ENCODE measurements at places on chromosomes 3 and 15.

DNA sequence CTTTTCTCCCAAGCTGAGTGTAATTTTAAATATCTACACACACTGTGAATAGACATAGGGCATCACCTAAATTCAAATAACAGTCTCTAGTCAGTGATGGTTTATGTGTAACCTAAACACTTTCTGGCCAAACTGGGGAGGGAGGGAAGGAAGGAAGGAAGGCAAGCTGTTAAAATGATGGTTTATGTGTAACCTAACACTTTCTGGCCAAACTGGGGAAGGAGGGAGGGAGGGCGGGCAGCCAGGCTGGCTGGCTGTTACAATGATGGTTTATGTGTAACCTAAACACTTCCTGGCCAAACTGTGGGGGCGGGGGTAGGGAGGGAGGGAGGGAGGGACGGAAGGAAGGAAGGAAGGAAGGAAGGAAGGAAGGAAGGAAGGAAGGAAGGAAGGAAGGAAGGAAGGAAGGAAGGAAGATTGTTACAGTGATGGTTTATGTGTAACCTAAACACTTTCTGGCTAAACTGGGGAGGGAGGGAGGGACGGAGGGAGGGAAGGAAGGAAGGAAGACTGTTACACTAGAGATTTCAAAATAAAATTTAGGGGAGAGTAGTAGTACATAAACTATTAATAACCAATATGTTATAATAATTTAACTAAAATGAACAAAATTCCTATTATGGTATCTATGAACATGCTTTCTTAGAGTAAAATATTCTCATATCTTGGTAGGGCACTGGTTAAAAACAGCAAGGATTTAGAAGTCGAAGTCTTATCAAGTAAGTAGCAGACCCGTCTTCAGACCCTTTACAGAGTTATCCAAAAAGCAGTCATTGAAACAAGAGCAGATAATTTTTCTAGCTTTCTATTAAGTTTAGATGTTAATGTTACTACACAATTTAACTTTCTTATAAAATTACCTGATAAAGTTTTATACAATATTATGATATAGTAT, 148.1 kb downstream of the LMLN start:
- no peak for DNase-seq

- no peak for DNase-seq
Observed at GRCh38 chr15:39684233-39684632, 98.4 kb downstream of the FSIP1 start.

- DNase-seq: no peak
Observed at GRCh38 chr15:47769166-47769565, 51.9 kb downstream of the SEMA6D start.

- no peak for DNase-seq
Observed at GRCh38 chr15:71511796-71512681, 298.3 kb upstream of the NR2E3 start.

DNA sequence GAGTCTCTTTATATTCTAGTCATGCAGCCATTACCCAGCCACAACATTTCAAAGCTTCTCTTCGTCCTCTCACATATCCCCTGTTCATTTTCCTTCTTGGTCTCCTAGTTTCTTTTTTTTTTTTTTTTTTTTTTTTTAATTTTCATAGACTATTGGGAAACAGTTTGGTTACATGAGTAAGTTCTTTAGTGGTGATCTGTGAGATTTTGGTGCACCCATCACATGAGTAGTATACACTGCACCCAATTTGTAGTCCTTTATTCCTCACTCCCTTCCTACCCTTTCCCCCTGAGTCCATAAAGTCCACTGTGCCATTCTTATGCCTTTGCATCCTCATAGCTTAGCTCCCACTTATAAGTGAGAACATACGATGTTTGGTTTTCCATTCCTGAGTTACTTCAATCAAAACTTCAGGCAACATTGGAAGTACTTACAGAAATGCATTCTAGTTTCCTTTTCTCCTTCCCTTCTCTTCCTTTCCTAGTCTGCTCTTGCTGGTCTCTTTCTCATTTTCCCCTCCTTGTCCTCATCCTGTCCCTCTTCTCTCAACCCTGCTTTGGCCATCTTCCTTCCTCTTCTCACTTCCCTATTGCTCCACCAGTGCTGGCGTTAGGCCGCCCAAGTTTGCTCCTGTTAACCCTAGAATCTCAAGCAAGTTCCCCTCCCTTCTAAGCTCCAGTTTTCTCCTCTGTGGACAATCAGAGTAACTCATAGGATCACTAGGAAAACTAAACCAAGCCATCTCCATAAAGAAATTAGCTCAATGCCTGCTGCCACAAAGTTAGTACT, 4.8 kb downstream of the ATP8B4 start:
- no peak for DNase-seq

DNA sequence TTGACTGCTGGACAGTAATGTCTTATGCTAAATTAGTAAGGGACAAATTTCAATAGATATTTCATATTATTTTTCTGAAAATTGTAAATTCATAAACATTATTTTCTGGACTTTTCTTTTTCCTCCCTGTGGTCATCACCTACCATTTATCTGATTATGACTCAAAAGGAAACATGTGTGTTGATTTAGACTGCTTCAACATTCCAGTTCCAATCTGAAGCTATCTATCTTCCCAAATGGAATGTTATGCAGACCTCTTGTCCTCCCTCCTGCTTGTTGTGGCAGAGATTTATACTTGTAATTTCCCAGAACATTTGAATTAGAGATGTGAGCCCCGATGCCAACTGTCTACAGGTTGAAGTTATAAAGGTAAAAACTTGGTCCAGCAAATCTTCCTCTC, 803.4 kb downstream of the TUSC7 start:
- no peak for DNase-seq

DNA sequence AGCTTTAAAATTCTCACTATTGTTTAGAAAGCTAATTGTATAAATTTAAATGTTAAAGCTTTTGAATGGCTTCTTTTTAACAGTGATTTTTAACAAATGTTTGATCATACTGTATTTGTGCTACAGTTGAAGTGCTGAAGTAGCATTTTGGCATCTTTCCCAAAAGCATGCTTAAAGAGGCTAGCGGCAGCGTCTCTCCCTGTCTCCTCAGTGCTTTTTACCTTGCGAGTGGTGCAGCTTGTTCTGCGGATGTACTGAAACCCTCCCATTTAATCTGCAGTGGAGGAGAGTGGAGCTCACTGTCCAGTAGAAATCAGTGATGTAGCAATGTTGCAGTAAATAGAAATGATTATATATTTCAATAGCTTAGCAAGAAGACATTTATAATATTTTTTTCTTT, 43.7 kb downstream of the LRRC49 start:
- no peak for DNase-seq

DNA sequence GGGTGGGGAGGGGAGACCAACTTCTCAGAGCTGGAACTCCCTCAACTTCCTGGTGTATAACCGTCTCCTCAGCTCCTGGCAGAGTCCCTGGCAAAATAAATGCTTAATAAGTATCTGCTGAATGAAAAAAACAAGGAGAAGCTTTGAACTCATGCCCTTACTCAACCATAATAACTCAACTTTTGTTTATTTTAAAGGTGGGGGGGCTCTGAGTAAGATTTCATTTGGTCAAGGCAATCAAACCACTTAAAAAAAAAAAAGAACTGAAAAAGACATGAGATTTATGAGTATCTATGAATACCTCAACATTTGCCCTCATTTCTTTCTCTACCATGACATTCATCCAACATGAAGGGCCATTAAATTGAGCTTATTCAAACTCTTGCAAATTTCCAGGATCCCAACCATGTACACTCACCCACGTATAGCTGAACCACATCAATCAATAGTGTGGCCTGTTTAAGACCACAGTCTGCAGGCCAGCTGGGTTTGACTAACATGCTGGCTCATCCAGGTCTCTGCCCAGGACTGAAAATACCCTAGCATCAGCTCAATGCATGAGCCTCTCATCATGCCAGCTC, 157.9 kb downstream of the FOXP1 start:
- DNase-seq: peak; percentile 24

DNA sequence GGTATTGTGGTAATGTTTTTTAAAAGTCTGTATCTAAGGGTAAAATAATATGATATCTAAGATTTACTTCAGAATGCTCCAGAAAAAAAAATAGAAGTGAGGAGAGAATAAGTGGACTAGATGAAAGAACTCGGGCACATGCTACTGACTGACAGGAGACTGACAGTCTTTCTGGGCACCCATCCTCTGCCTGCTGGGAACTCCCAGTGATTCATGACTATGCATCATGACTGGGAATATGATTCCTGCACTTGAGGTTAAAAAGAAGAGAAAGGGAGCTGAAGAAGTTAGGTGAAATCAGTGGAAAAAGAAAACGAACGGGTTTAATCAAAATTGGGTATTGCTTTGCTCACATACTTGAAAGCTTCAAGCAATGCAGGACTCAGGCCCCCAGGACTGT, 35.7 kb upstream of the SPSB4 start:
- DNase-seq: no peak

DNA sequence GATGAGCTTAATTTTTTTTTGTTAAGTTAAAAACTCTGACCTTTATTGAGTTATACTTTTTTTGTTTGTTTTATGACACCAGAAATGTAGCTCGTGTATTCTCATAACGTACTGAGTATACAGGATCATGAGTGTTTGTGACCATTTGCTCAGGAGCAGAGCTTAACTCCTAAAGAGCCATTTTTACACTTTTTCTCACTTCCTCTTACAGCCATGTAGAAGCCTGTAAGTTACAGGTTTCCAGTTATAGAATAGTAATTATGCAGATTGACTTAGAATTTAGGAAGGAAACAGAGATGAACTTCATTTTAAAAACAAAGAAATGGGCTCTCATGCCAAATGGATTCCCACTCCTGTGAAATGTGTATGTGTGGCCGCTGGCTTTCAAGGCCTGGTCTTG, 151.7 kb downstream of the MCTP2 start:
- DNase-seq: no peak

DNA sequence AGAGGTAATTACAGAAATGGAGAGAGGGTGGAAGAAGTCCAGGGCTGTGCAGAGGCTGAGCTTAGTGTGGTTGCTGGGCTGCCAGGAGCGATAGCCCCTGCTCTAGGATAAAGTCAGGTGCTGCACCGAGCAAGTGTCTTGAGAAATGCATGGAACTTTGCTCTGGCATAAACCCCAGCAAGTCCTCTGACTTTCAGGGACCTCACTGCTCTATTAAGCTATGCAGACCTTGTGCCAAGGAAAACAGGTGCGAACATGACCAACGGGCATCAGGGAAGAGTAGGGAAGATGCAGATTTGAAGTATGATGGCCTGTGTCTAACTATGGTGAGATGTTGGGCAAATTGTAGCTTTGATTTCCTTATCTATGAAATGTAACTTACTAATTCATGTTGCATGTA, 416.8 kb downstream of the NR2F2 start:
- no peak for DNase-seq

DNA sequence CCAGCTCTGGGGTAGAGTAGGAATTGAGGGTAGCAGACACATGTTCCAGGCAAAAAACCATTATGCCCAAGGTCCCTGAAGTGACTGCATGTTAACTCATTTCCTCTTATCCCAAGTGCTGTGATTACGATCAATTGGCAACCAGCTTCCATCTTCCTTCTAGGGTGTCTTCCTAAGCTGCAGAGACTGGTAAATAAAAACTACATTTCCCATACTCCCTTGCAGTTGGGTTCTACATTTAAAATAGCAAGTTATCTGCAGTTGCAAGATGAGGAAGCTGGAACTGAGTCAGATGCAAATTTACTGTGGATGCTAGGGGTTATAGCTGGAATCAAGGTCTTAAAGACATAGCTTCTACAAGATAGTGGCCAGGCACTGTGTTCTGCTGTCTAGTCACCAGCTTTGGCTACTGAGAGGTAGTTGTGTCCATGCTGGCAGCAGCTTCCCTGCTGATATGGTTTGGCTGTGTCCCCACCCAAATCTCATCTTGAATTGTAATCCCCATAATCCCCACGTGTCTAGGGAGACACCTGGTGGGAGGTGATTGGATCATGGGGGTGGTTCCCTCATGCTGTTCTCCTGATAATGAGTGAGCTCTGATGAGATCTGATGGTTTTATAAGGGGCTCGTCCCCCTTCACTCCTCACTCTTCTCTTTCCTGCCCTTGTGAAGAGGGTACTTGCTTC, 51.3 kb upstream of the FBN1 start:
- no peak for DNase-seq

DNA sequence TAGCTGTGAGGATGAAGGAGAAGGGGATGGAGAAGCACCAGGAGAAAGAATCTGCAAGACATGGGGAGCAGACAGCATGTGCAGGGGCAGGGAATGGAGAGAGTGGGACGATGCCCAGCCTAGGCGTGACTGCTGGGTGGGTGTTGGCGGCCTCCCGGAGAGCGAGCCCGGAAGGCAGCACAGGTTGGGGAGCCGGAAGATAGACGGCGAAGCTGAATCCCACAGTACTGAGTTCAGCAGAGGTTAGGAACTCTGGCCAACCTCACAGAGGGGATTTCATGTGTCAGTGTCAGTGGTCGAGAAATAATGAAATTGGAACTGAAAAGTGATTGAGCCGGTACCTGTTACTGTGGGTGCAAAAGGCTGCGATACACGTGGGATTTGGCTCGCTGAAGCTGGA, 55.2 kb downstream of the PXYLP1 start:
- DNase-seq: no peak

DNA sequence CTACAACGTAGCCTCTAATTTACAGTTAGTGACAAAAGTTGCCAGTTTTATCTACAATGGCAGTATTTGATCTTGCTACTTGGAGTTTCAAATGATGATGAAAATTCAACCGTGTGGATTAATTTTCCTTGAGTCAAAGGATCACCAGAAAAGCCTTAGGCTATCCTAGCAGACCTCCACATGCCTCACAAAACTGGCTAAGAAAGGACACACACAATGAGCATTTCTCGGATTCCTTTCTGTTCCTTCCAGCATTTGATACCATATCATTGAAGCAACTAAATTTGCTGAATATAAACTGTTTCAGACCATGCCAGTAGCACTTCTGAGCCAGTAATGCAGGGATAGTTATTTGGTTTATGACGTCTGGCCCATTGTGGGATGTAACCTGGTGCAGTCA, 587.4 kb upstream of the MDFIC2 start:
- no peak for DNase-seq

- no peak for DNase-seq
Observed at GRCh38 chr3:128818186-128818787, 61.1 kb upstream of the ACAD9 start.
